ENCODE measurements at places on chromosomes 16 and 17. TPM values are rescaled to one million over a fixed set of nuclear protein-coding genes. Genes with fewer than 3 reads are reported as not detected.

DNAJA3 gene
- 8.4 TPM for total RNA-seq

STX4 gene
- total RNA-seq: 16.5 TPM

CDRT15L2 gene
- total RNA-seq: not detected

RPL13 gene
- 5,060 TPM for total RNA-seq

LRRC37A gene
- 10.9 TPM for total RNA-seq

TRIM47 gene
- 0.63 TPM for total RNA-seq

PHOSPHO1 gene
- 0.21 TPM for total RNA-seq

TOP2A gene
- 1.7 TPM for total RNA-seq

STRADA gene
- total RNA-seq: 37.7 TPM

TMEM100 gene
- not detected for total RNA-seq

RASL10B gene
- total RNA-seq: 0.10 TPM

MT4 gene
- not detected for total RNA-seq

LGALS3BP gene
- total RNA-seq: 20.5 TPM

HAPSTR1 gene
- 143 TPM for total RNA-seq
